ENCODE measurements at places on chromosomes 16 and 17.
A peak's percentile ranks its signal among the peaks of the same experiment; 100 is the strongest.

GRCh38 chr17:29659155-29659554 lies 36.4 kb upstream of the CORO6 start:
- peaks cover 2% of the 10 kb centered on the region for H3K36me3 ChIP-seq
- no peak for DNase-seq
- no peaks in the 10 kb centered on the region for H3K4me1 ChIP-seq
- no peak overlapping the region for H3K4me3 ChIP-seq
- no peaks in the 10 kb centered on the region for H3K27me3 ChIP-seq
- H3K27ac ChIP-seq, result peak overlapping the region; percentile 31

GRCh38 chr16:85333337-85333736 lies 221.1 kb upstream of the CIBAR2 start:
- H3K4me1 ChIP-seq, result peaks cover 29% of the 10 kb centered on the region
- DNase-seq, result no peak
- no peak overlapping the region for H3K4me3 ChIP-seq
- H3K27me3 ChIP-seq, result peaks cover 81% of the 10 kb centered on the region

DNA sequence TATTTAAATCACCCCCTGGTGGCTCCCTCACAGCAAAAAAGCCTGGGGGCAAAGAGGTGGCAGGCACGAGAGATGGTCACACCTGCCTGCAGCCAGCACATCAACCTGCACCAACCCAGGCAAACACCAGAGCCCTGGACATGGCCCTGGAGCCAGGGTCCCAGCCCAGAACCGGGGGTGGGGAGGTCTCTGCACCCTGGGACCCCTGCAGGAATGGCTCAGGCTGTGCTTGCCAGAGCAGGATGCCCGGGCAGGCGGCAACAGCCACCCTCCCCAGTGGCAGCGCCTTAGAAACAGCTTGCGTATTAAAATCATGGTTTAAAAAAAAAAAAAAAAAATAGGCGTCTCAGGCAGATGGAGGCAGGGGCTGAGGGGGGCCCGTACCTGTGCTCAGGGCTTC lies 16.2 kb downstream of the MYBBP1A start:
- no peaks in the 10 kb centered on the region for H3K4me1 ChIP-seq
- H3K27ac ChIP-seq, result no peak overlapping the region
- peaks cover 13% of the 10 kb centered on the region for H3K27me3 ChIP-seq

DNA sequence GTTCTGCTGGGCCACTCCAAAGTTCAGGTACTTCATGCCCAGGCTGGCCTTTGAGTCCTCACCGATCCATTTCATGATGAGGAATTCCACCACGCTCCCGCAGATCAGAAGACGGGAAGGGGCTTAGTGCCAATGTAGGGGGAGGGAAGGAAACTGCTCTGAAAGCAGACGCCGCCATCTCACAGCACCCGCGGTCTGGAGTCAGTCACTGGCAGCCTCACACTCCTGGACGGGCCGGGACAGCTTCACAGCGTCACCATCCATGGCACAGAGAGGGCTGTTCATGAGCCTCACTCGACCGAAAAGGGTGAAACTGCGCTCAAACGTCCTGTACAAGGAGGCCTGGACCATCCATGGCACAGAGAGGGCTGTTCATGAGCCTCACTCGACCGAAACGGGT lies 62.0 kb downstream of the RPH3AL start:
- no peak overlapping the region for H3K27ac ChIP-seq
- no peak for DNase-seq
- no peak overlapping the region for H3K4me3 ChIP-seq
- no peaks in the 10 kb centered on the region for H3K4me1 ChIP-seq
- H3K27me3 ChIP-seq, result peaks cover 7% of the 10 kb centered on the region
- no peaks in the 10 kb centered on the region for H3K36me3 ChIP-seq

DNA sequence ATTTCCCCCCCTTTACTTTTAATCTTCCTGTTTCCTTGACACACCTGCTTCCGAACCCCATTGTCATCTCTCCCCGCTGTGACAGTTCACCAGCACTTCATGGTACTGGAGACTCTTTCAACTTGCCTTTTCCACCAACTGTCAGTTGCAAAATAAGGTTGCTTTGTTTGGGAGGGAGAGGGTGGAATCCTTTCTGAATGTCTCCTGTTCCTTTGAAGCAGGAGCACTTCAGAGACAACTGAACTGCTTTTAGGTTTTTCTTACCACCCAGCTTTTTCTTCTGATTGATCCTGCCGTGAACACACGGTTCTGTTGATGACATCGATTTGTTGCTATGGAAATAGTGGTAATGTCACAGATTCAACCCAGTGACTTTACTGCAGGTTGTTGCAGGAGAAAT lies 42.0 kb downstream of the RPA1 start:
- H3K4me3 ChIP-seq, result peak overlapping the region; percentile 12
- DNase-seq, result peak; percentile 85
- peak overlapping the region; percentile 77 for H3K27ac ChIP-seq
- no peaks in the 10 kb centered on the region for H3K27me3 ChIP-seq

- H3K27ac ChIP-seq, result no peak overlapping the region
- no peak overlapping the region for H3K4me3 ChIP-seq
- H3K27me3 ChIP-seq, result no peaks in the 10 kb centered on the region
These were observed 135.7 kb upstream of the C16orf82 start for GRCh38 chr16:26930786-26931581.

DNA sequence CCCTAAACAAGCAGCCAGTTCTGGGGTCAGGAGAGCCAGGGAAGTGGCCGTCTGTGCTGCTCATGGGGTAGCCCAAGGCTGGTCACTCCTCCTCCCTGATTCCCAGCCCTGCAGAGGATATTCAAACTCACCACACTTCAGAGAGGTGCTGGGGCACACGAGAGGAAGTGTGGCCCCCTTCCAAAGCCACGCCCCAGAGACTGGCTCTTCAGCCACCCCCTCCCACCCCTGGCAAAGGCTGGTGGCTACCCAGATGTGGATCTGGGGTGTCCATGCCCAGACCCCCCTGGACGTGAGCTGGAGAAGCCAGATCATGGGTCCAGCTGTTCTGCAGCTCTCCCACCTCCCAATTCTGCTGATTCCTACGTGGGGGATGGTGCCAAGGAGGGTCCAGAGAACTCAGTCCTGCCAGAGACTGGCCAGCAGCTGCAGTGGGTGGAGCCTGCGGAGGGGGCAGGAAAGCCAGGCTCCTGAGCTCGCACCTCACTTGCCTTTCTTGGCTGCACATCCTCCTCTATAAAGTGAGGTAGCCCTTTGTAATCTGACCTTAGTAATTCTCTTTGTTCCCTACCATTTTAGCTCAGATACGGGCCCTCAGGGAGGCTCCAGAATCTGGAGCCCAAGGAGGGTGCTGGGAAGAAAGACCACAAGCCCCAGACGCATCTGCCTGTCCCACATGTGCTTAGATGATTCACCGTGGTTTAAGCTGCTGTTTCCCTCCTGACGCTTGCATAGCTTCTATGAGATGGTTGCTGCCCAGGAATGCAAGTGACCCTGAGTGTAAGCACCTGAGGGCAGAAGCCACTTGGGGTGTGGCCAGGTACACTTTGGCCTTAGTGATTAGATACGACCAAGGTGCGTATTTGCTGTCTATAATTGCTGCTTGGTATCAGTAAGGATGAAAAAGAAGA lies 15.3 kb downstream of the SDK2 start:
- H3K4me3 ChIP-seq, result no peak overlapping the region
- H3K27me3 ChIP-seq, result peaks cover 11% of the 10 kb centered on the region
- H3K27ac ChIP-seq, result no peak overlapping the region
- H3K4me1 ChIP-seq, result no peaks in the 10 kb centered on the region
- DNase-seq, result no peak

DNA sequence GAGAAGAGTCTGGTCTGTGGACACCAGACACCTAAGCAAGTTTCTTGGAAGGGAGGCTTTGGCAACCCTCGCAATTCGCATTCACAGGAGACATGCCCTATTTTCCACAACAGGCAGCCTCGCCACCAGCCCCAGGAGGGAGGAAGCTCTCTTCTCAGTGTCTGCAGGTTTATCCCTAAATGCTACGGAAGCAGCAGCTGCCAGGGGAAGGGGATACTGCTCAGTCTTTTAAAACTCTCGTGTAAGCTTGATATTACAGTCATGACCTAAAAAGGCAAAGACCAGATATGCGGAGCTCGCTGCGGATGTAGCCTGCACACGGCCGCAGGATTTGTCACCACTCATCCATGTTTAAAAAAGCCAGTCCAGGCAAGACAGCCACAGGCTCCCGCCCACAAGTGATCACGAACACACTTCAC lies 159.2 kb upstream of the RPH3AL start:
- no peak for DNase-seq
- H3K4me1 ChIP-seq, result no peaks in the 10 kb centered on the region
- H3K27ac ChIP-seq, result no peak overlapping the region
- H3K27me3 ChIP-seq, result no peaks in the 10 kb centered on the region

- H3K4me1 ChIP-seq, result no peaks in the 10 kb centered on the region
- no peak overlapping the region for H3K4me3 ChIP-seq
- no peak for DNase-seq
- H3K36me3 ChIP-seq, result no peaks in the 10 kb centered on the region
- no peaks in the 10 kb centered on the region for H3K27me3 ChIP-seq
These were observed 22.2 kb downstream of the ANKFN1 start for GRCh38 chr17:56175299-56175955.

GRCh38 chr16:540645-541340 lies 13.3 kb downstream of the CAPN15 start:
- no peaks in the 10 kb centered on the region for H3K27me3 ChIP-seq
- no peak overlapping the region for H3K27ac ChIP-seq
- H3K4me3 ChIP-seq, result no peak overlapping the region
- no peaks in the 10 kb centered on the region for H3K4me1 ChIP-seq
- H3K36me3 ChIP-seq, result peaks cover 24% of the 10 kb centered on the region

GRCh38 chr16:82329504-82330192 lies 159.6 kb upstream of the MPHOSPH6 start:
- H3K4me3 ChIP-seq, result no peak overlapping the region
- no peak overlapping the region for H3K27ac ChIP-seq
- H3K36me3 ChIP-seq, result no peaks in the 10 kb centered on the region
- H3K4me1 ChIP-seq, result no peaks in the 10 kb centered on the region

DNA sequence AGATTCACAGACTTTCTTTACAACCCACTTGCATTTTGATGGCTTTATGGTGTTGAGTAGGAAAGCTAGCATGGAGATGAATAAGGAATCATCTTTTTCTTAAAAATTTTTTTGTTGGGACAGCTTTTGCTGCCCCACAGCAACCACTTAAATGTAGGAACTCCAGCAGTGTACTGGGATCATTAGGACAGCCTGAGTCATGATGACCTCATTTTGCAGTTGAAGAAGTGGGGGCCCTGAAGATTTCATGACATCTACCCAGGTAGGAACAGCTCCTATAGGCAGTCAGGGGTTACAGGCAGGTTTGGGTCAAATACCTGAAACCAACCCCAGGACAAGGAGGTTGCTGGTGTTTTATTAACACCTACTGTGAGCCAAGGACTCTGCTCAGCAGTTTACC lies 2.1 kb downstream of the METTL22 start:
- H3K27me3 ChIP-seq, result peaks cover 2% of the 10 kb centered on the region
- H3K4me1 ChIP-seq, result peaks cover 9% of the 10 kb centered on the region
- no peak overlapping the region for H3K4me3 ChIP-seq
- H3K36me3 ChIP-seq, result peaks cover 10% of the 10 kb centered on the region
- DNase-seq, result no peak

DNA sequence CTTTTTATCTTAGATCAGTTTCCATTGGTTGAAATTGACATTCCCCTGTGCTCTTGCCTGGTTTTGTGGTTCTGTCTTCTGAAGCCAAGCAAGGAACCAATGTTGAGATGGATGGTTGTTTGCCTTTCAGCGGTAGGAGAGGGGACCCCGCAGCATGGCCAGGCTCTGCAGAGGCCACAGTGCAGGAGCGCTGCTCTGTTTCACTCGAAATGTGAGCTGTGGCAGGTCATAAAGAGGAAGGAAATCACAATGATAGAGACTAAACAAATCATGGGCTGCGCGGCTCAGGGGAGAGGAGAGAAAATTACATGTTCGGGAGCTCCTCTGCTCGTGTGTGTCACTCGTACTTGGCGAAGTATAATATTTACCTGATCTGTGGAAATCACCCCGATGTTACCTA lies 148.2 kb downstream of the SNX29 start:
- no peak overlapping the region for H3K4me3 ChIP-seq
- no peaks in the 10 kb centered on the region for H3K27me3 ChIP-seq
- H3K4me1 ChIP-seq, result no peaks in the 10 kb centered on the region
- H3K27ac ChIP-seq, result no peak overlapping the region
- no peaks in the 10 kb centered on the region for H3K36me3 ChIP-seq
- no peak for DNase-seq

- DNase-seq, result no peak
- H3K4me1 ChIP-seq, result peaks cover 20% of the 10 kb centered on the region
- no peaks in the 10 kb centered on the region for H3K36me3 ChIP-seq
- no peak overlapping the region for H3K4me3 ChIP-seq
These were observed 20.5 kb downstream of the KRT9 start for GRCh38 chr17:41551365-41551764.

DNA sequence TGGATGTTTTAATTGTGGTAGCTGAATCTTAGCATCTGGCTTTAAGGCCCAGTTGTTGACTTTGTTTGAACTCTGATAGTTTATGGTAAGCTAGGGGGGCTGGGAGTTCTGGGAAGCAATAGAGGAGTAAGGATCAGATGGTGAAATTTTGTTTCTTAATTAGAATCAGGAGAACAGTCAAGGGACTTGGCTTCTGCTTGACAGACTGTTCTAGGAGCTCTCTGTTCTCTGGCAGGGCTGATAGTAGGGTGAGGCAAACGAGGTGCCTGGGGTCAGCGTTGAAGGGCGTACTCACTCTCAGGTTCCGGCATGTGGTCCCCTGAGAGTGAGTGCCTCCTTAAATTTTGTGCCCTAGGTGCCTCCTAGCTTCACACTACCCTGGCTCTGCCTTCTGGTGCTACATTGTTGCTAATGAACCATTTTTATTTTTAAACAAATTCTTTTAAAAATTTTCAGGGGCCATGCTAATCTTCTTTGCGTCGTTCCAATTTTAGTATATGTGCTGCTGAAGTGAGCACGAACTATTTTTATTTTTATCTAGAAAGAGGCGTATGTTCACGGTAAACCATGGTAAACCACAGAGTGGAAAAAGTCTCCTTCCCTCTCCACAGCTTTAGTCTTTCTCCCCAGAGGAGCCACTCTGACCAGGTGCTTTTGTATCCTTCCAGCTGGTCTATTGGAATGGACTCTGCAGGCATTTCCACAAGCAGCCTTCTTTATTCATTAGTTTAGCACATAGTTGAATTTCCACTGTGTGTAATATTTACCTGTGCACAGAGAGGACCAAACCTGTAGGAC lies 19.7 kb downstream of the SLC7A6 start:
- no peaks in the 10 kb centered on the region for H3K27me3 ChIP-seq
- H3K4me3 ChIP-seq, result peak overlapping the region; percentile 4
- peaks cover 100% of the 10 kb centered on the region for H3K4me1 ChIP-seq
- H3K36me3 ChIP-seq, result peaks cover 39% of the 10 kb centered on the region
- H3K27ac ChIP-seq, result peak overlapping the region; percentile 80
- DNase-seq, result no peak

DNA sequence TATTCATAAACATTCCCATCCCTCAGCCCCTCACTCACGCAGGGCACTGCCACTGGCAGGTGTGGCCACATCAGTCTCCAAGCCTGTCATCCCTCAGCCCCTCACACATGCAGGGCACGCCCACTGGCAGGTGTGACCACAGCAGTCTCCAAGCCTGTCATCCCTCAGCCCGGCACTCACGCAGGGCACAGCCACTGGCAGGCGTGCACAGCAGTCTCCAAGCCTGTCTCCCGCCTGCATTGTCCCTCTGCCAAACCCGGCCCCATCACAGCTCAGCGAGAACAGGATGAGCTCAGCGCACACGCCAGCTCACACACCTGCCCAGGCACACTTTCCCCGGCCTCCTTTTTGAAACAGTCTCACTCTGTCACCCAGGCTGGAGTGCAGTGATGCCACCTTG lies 11.4 kb upstream of the KREMEN2 start:
- no peaks in the 10 kb centered on the region for H3K27me3 ChIP-seq
- H3K4me3 ChIP-seq, result no peak overlapping the region
- H3K4me1 ChIP-seq, result no peaks in the 10 kb centered on the region
- H3K27ac ChIP-seq, result no peak overlapping the region
- no peak for DNase-seq
- peaks cover 11% of the 10 kb centered on the region for H3K36me3 ChIP-seq
